Breast epithelium (tissue), 4 donors: ENCODE measurements at places on chromosomes 1 and 21. TPM values are rescaled to one million over a fixed set of nuclear protein-coding genes. Genes with fewer than 3 reads are reported as not detected.
A peak's percentile ranks its signal among the peaks of the same experiment; 100 is the strongest.

- no peak for DNase-seq
Observed at GRCh38 chr1:159869173-159869572, 6.7 kb upstream of the VSIG8 start.

GRCh38 chr1:60746278-60746791 lies 336.0 kb upstream of the NFIA start:
- DNase-seq, result no peak

GRCh38 chr1:238690415-238690814 lies 696.0 kb upstream of the CHRM3 start:
- no peak for DNase-seq

GRCh38 chr1:47627471-47628370 lies 189.9 kb downstream of the FOXD2 start:
- peak; percentile 2 for DNase-seq

The KPRP gene
- not detected for total RNA-seq

- no peak for DNase-seq
Observed at GRCh38 chr1:22944346-22945055, 28.2 kb downstream of the LACTBL1 start.

DNA sequence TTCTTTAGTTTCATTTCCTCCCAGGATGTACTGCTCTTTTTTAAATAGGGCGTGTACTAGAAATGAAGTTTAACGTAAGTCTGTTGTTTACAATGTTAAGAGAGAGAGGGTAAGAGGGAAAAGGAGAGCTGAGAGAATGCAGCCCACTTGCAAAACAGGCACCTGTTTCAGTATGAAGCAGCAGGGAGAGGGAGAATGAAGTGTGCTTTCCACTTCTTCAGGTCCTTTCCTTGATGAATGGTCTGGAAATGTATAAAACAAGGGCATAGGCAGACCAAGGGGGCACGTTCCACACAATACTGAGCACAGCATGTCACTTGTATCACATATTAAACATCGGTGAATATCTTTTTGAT lies 2.0 kb downstream of the KCNA3 start:
- no peak for DNase-seq

DNA sequence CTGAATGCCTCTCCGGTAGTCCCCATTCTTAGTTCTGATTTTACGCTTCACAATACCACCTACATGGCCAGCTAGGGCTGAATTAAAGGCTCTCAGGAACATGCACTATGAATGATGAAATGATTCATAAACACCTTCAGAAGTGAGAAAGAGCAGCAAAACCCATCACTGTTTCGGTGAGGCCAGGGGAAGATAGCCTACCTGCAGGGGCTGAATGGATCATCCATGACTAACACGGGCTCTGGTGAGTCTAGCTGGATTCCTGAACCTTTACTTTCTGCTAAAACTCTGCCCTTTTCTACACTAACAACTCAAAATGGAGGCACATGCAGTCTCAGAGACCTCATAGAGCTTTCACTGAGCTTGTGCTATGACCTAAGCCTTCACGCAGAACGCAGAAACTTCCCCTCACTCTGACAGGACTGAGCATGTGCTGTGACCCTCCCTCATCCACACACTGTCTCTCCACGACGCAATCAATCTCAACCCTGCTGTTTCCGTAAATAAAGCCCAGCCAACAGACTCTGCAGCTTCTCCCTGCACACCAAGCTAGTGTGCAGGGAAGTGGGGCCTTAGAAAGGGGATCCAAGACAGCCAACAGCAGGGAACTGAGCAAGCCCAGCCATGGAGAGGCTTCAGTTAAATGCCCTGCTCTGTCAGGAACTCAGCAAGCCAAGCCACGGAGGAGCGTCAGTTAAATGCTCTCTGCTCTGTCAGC lies 207.8 kb downstream of the SLC45A1 start:
- DNase-seq, result peak; percentile 74

The FAM163A gene
- not detected for total RNA-seq

- DNase-seq, result no peak
Observed at GRCh38 chr1:168688644-168689326, 40.2 kb downstream of the DPT start.

GRCh38 chr1:44217809-44218410 lies 4.6 kb downstream of the DMAP1 start:
- DNase-seq, result peak; percentile 73

DNA sequence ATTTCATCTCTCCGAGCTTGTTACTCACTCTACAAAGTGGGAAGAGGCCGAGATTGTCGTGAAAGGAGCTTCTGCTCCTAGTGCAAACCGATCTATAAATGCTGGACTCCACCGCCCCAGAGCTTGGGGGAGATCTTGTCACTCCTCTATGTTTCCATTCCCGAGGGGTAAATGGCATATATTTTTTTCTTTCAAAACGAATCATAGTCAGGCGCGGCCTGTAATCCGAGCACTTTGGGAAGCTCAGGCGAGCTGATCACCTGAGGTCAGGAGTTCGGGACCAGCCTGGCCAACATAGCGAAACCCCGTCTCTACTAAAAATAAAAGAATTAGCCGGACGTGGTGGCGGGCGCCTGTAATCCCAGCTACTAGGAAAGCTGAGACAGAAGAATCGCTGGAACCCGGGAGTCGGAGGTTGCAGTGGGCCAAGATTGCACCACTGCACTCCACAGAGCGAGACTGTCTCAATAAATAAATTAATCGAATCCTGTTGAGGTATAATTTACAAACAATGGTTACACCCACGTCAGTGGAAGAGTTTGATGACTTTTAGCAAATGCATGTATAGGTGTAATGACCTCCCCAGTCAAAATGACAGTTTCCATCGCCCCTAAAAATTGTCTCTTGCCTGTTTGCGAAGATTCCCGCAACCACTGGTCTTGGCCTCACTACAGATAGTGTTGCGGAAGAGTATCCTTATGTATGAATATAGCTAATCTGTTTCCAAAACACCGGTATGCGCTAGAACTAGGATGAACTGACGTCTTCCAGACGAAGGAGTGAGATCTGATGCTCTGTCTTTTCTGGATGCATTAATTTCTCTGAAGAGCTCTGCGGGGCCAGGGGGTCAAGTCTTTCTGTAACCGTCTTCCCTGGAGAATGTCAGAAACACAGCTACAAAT lies 840 bp upstream of the HEATR1 start:
- no peak for DNase-seq

- DNase-seq, result no peak
Observed at GRCh38 chr1:8494681-8495080, 176.8 kb downstream of the SLC45A1 start.

DNA sequence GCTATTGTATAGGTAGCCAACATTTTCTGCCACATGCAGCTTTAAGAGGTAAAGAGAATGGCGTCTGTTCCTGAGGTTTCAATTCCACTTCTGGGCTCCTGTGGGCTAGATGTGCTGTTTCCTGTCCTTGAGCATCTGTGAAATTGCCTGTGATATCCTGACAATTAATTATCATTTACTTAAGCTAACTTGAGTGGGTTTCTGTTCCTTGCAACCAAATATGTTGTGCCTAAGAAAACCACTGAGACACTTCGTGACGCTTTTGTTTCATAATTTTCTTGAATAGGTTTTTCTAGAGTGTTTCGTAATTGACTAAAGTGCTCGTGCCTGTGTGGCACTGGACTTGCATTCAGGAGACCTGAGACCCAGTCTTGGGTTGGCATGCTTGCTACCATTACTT lies 127.3 kb upstream of the POU3F1 start:
- DNase-seq, result no peak

DNA sequence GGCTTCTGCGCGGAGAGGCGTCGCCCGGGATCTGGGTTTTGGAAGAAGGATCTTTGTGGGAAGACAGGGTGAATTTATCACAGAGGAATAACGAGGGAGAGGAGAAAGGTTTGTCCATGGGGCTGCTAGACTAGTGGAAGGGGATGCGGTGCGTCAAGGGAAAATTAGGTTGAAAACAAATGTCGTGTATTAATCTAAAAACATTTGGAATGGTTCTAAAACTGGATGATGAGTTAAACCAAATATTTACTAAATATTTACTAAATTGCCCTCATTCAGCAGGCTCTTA lies 647 bp downstream of the RO60 start:
- DNase-seq, result no peak

The DDR2 gene
- total RNA-seq, result 238 TPM

The MX2 gene
- total RNA-seq, result 29.4 TPM

- DNase-seq, result no peak
Observed at GRCh38 chr1:9654051-9654833, 2.7 kb downstream of the PIK3CD start.

DNA sequence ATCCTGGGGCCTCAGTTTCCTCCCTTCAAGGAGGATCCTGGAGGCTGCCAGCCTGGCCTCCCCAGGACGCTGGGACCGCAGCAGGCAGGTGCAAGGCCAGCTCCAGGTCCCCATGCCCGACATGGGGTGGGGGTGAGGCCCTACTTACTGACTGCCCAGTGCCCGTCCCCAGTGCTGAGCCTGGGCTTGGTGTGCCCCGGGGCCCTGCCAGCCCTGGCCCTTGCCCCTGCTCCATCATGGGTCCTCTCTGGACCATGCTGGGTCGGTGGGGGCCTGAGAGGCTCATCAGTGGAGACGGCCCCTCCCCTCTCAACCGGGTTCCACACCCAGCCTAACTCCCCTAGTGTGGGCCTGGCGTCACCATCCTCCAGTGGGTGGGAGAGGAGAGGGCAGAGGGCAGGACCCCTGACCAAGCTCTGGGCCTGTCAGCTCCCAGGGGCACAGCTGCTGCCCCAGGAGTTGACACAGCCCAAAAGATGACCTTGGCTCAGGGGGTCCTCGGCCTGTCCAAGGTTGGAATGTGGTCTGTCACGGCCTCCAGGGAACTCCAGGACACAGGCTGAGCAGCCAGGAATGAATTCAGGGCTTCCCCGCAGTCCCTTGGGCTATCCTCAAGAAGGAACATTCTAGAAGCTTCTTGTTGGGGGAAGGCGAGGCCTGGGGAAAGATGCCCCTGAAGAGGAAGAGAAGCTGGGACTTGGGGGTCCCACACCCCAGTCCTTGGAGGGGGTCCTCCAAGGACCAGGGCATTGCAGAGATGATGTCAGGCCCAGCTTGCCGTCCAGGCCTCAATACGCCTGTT lies 17.6 kb upstream of the ARF1 start:
- DNase-seq, result peak; percentile 43

The TRAF3IP3 gene
- total RNA-seq, result 3.6 TPM

The RHBG gene
- not detected for total RNA-seq

The C1orf53 gene
- 2.6 TPM for total RNA-seq

The SH2D2A gene
- 5.4 TPM for total RNA-seq

DNA sequence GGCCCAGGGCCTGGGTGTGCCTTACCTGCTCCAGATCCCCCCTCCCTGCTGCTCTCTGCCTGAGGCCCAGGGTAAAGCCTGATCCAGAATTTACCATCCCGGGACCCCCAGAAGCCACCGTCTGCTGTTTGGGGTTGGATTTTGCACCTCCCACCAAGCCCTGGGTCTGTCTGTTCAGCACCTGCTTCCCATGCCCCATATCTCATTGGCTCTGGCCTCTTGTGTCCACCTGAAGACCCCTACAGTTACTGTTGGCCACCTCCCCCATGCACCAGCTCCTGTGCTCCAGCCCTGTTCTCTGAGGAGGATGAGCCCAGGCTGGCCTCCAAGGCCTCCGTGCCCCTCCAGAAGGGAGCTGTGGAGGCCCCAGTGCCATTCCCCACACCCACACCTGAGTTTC lies 113.9 kb downstream of the GRIK3 start:
- DNase-seq, result no peak

- no peak for DNase-seq
Observed at GRCh38 chr1:231814021-231814420, 187.4 kb downstream of the DISC1 start.

The PHACTR4 gene
- total RNA-seq, result 25.9 TPM

GRCh38 chr21:38956856-38957571 lies 151.3 kb downstream of the ETS2 start:
- no peak for DNase-seq

The MLLT11 gene
- total RNA-seq, result 1.3 TPM

The HHIPL2 gene
- 0.59 TPM for total RNA-seq

DNA sequence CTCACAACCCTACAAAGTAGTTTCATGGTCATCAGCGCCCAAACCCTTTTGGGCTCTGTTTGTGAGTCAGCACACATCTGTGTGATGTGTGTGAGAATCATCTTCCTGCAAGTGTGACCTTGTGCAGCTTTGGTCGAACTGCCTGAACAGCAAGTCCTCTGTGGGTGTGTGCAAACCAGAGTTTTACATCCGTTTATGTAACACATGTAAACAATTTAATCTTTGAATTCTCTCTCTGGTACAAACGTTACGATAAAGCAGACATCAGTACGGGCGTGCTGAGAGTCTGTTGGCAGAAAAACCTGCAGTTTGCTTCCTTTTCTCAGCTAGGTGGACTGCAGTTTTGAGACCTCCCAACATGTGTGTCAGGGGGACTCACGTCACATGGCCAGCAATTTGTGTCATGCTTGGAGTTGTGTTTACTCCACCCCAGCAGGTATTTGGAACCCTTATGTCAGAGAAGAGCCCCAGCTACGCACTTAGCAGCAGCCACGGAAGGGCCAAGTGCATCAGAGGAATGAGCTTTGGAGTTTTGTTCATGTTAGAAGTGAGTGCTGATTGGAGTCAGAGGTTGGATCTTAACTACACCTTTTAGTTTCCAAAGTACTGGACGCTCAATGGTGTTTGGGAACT lies 230.8 kb downstream of the PAPPA2 start:
- DNase-seq, result no peak

DNA sequence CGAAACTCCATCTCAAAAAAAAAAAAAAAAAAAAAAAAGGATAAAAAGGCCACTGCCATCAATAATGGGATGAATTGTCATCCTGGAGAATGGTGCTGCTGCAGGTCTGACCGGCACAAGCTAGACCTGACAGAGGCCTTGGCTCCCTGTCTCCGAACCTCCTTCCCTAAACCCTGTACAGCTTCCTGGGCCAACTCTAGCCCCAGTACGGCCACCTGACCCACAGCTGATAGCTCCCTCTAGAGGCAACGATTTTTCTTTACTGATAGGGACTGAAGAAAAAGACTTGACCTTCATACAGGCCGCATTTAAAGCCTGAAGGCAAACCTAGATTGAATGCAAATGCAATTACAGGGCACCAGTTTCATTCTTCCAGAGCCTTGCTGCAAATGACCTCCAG lies 30.7 kb downstream of the NOL9 start:
- DNase-seq, result no peak

The AKR7A3 gene
- total RNA-seq, result 5.1 TPM
